ENCODE measurements at places on chromosomes 6 and 20. TPM values are rescaled to one million over a fixed set of nuclear protein-coding genes. Genes with fewer than 3 reads are reported as not detected.

FERMT1 gene
- polyA plus RNA-seq = 2.1 TPM

MARCKS gene
- polyA plus RNA-seq = 105 TPM

BCAS1 gene
- 0.38 TPM for polyA plus RNA-seq

JPH2 gene
- polyA plus RNA-seq = 1.8 TPM

CTCFL gene
- not detected for polyA plus RNA-seq

LTA gene
- not detected for polyA plus RNA-seq

RSPH4A gene
- polyA plus RNA-seq = not detected

TXLNB gene
- 0.23 TPM for polyA plus RNA-seq

HLA-DQA1 gene
- 0.28 TPM for polyA plus RNA-seq

DNA sequence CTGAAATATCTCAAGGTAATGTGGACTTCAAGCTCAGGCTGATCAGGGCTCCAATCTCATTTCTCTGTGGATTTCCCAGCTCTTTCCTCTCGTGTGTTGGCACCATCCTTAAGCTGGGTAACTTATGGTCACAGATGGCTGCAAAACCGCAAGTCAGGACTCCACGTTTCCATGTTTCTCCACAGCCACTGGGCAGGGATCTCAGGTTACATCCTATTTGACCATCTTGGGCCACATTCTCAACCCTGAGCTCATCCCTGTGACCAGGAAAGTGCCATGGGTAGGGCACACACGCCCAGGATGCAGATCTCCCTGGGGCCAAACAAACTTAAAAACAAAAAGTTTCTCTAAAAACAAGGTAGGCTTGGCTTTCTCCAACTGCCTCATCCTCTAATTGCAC is 15.4 kb downstream of the RPS6KA2 start:
- DNase-seq = no peak

DNA sequence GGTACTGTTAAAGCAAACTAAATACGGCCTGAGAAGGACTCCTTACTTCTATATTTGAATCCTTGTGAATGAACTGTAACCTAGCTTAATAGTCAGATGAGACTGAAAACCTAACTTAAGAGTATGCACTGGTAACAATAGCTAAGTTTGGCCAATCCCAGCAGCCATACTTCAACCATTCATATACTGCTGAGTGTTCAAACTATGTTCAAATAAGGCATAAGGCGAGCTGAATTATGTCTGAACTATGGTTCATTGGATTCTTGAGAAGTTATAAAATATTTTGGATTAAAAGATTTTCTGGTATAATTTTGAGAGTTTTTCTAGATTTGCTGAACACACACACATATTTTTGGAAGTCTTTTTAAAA is 2.2 kb downstream of the SMPDL3A start:
- DNase-seq = no peak

- DNase-seq = no peak
Observed at GRCh38 chr6:38187325-38187724, 367.8 kb downstream of the ZFAND3 start.

- peak; percentile 73 for DNase-seq
Observed at GRCh38 chr6:134372603-134373281, 54.8 kb upstream of the SGK1 start.

- DNase-seq = peak; percentile 73
Observed at GRCh38 chr6:99905209-99906106, 88.6 kb downstream of the MCHR2 start.

DNA sequence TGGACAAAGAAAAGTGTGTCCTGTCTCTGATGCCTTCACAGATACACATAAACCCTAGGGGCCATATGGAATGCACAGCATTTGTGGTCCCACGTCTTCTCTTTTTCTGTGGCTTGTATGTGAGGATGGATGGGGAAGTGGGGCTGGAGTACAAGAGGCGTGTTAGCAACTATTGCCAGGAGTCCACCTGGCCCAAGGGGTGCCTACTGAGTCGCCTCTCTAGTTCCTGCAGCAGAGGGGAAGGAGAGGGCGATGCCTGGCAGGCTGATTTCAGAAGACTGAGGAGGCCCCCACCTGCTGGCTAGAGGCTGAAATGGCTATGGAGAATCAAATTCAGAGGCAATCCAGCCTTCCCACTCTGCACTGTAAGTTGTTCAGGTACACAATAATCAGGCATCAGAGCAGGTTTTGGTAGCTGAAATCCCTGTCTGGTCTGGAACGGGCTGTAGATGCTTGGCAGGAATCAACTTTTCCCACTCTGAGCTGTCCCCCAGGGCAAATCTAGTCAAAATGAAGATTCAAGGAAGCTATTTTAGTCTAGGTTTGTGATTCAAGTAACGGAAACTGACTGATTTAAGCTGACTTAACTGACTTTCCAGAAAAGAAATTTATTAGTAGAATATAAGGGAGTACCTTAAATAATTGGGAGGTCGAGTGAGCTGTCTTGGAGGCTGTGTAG is 14.9 kb upstream of the PPARD start:
- DNase-seq = peak; percentile 71

DNA sequence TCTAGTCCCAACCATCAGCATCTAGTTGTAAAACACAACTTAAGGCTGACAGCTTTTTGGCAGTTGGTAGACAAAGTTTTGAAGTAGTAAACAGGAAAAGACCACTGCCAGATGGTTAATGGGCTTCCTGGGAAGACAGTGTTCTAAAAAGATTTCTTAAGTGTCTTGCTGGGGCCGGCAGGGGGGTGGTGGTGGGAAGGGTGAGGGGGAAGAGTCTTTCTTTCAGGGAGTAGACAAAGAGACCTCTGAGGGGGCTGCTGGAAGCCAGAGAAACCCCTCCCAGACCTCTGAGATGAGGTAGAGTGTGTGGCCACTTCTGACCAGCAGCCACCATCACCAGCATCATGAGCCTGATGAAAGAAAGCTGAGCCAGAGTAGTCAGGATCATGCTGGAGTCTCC is 784.9 kb downstream of the TENT5A start:
- no peak for DNase-seq

DNA sequence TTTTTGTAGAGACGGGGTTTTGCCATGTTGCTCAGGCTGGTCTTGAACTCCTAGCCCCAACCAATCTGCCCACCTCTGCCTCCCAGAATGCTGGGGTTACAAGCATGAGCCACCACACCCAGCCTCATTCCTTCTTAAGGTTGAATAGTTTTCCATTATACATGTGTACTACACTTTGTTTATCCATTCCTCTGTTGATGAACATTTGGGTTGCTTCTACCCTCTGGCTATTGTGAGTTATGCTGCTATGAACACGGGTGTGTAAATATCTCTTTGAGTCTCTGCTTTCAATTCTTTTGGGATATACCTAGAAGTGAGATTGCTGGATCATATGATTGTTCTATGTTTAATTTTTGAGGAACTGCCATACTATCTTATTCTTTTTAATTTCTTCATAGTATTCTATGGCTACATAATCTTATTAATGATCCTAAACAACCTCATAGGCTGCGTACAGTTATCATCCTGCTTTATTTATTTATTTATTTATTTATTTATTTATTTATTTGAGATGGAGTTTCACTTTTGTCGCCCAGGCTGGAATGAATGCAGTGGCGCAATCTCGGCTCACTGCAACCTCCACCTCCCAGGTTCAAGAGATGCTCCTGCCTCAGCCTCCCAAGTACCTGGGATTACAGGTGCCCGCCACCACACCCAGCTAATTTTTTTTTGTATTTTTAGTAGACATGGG is 49.2 kb upstream of the TLDC2 start:
- DNase-seq = no peak

GRCh38 chr6:6932968-6933367 is 174.8 kb upstream of the RREB1 start:
- no peak for DNase-seq

GRCh38 chr6:24093381-24093780 is 32.6 kb upstream of the NRSN1 start:
- peak; percentile 36 for DNase-seq

GRCh38 chr6:144340541-144341371 is 55.6 kb downstream of the UTRN start:
- DNase-seq = peak; percentile 43

- DNase-seq = no peak
Observed at GRCh38 chr20:12790859-12791258, 217.9 kb upstream of the SPTLC3 start.
